ENCODE measurements at places on chromosomes 4 and X.

DNA sequence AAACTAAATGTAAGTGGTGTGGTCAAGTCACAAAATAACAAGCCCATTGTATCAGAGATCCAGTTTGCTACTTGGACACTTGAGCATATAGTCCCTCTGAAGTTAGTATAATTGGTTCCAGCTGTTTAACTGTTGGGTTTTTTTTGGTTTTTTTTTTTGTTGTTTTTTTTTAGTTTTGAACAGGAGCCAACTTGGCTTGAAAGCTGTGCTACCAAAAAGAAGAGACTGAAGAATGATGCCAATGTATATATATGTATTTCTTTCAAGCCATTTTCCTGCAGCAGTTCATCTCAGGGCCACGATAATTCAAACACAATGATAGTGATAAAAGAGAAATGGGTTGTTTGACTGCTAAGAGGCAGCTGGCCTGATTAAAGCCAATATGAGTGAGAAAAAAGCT, 138.3 kb downstream of the PCDH18 start:
- DNase-seq: no peak

GRCh38 chr4:23902222-23902804, 12.5 kb upstream of the PPARGC1A start:
- no peak for DNase-seq

DNA sequence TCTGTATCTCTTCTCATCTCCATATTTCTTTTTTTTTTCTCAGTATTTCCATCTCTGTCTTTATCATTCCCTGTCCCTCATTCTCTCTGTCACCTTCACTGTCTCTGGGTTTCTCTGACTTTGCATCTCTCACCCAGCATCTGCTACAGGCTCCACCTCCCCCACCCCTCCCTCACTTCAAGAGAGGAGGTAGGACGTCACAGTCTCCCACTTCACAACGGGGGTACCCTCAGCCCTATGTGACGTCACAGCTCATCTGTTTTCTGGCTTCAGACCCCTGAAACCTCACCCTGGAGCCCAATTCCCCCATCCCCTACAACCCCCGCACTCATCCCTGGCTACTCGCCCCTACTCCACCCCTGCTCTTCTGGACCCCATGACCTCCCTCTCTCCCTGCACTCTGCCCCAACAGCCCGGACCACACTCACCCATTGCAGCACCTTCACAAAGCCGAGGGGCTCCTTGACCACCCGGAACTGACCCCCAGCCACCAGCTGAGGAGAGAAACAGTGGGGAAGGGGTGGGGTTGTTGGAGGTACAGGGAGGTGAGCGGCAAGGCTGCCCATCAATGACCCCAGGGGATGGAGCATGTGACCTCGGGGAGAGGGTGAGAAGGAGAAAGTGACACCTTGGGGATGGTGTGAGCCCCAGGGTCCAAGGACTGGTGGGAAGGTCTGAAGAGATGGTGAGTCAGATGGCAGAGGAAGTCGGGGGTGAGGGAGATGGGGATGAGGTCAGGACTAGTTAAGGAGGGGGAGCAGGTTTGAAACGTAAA, 1.3 kb downstream of the SYP start:
- no peak for DNase-seq

DNA sequence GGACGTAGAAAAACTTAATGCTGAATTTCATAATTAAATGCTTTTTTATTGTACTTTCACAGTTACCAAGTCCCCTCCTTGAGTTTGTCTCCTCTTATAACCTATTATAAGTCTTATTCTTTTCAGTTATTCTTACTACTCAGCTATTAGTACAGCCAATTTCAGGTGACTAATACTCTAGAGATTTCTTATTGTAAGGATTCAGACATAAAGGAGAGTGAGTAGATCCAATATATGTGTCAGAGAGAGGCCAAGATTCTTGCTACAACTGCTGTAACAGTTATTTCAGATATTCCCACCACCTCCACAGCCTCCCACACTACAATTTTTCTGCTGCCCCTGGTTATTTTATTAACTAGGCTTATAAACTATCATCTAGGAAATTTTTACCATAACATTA, 274.5 kb downstream of the GPAT3 start:
- no peak for DNase-seq

DNA sequence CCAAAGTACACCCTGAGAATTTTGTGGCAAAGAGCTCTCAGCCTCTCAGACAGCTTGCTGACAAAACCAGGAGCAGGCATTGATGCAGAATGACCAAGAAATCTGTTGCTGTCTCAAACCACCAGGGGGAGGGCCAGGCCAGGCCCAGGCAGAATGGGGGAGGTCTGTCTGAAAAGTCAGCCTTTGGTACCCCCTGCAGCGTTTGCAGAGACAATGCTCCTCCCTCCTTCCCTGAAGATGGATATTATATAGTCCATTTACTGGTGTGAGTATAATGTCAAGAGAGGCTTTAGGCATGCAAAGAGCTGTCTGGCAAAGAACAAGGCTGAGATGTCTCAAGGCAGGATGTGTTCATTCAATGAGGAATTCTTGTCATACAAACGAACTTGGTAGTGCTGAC, 52.9 kb upstream of the TRPC5OS start:
- DNase-seq: no peak

- no peak for DNase-seq
Observed at GRCh38 chr4:129153700-129154099, 57.7 kb downstream of the C4orf33 start.

DNA sequence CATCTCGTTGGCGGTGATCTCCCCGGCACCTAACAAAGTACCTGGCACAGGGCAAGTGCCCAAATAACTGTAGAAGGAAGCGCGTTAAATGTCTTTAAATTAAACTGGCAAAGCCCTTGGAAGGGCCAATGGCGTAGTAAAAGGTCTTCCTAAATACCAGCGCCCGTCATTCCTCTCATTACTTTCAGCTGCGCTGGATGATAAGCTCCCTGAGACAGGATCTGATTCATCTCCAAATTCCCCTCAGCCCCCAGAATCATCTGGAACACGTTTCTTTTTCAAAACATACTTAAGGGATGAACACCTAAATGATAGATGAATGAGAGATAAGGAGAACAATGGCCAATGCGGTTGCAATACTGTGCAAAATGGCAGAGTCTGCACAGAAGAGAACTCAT, 95.1 kb downstream of the AFAP1 start:
- no peak for DNase-seq

DNA sequence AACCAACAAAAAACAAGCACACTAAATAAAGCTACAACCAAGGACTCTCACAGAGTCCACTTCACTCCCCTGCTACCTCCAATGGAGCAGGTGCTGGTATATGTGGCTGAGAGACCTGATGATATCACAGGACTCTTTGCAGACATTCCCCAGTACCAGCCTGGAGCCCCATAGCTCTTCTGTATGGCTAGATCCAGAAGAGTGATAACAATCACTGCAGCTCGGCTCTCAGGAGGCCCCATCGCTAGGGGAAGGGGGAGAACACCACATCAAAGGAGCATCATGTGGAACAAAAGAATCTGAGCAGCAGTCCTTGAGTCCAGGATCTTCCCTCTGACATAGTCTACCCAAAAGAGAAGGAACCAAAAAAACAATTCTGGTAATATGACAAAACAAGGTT, 237.1 kb upstream of the TLL1 start:
- no peak for DNase-seq

- DNase-seq: no peak
Observed at GRCh38 chr4:138555584-138555983, 313.4 kb upstream of the SLC7A11 start.

DNA sequence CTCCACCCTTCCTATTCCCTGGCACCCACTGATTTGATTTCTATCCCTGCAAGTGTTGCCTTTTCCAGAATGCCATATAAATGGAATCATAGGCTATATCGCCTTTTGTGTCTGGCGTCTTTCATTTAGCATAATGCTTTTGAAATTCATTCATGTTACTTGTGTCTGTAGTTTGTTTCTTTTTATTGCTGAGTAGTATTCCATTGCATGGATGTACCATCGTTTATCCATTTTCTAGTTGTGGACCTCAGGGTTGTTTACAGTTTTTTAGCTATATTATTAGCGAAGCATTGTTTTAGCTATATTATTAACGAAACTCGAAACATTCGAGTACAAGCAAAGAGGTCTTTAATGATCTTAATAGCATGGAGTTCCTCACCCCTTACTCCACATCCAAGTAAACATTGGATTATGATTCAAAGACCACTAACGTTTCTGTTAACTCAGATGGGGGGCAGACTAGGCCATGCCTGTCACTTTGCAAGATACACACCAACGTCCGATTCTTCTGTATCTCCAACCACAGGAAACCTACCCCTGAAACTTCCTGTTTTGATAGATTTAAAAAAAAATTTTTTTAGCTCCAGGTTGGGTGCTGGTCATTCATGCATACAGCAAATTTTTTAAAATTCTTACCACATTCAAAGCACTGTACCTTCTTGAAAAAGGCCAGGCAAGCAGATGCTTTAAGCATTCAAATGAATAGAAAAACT, 1.1 kb downstream of the DCK start:
- no peak for DNase-seq

DNA sequence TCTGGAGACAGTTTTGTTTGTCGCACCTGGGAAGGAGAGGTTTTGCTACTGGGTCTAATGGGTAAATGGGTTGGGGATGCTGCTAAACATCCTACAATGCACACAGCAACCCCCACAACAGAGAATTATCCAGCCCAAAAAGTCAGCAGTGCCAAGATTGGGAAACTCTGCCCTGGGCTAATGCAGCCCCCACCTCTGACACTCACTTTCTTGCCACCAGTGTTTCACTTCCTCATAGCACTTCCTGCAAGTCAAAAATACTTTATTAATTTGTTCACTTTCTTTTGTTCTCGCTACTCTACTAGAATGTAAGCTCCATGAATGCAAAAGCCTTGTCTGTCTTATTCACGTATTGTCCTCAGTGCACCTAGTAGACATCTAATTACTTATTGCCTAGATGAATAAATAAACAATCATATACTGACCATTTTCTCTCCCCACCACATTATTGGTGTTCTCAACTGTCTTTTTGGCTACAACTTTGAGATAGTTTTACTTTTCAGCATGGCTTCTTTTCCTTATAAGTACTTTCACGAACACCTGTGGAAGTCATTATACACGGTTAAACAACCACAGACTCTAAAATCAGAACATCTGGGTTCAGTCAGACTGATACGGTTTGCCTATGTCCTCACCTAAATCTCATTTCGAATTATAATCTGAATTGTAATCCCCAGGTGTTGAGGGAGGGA, 82.0 kb upstream of the PITX2 start:
- DNase-seq: no peak

DNA sequence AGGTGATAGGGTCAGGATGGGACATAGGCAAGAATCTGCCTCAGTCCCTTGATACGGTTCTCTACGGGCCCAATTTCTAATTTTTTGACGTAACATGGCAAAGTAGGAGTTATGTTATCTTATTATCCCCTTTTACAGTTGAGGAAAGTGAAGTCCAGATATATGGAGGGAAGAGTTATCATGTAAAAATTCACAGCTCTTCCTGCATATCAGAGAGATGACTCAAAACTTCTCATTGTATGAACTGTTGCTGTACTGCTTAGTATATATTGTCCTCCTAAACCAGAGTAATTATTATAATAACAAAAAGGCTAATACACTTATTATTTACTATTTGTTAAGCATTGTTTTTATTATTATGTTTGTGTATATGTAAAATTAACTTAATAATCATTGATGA, 260.5 kb upstream of the IGFBP7 start:
- DNase-seq: no peak

GRCh38 chr4:94416335-94416734, 35.4 kb upstream of the PDLIM5 start:
- DNase-seq: no peak

DNA sequence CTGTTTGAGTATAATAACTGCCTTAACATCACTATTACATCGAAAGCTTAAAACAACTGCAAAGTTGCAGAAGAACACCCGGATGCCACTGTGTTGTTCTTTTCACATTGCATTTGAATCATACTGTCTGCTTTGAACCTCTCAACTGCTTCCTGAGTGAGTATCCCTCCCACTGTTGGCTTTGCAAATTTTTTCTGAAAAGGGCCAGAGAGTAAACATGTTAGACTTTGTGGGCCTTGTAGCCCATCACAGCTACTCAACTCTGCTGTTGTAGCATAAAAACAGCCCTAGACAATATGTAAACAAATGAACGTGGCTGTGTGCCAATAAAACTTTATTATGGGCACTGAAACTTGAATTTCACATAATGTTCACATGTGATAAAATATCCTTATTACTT, 76.1 kb downstream of the NSG1 start:
- DNase-seq: no peak

DNA sequence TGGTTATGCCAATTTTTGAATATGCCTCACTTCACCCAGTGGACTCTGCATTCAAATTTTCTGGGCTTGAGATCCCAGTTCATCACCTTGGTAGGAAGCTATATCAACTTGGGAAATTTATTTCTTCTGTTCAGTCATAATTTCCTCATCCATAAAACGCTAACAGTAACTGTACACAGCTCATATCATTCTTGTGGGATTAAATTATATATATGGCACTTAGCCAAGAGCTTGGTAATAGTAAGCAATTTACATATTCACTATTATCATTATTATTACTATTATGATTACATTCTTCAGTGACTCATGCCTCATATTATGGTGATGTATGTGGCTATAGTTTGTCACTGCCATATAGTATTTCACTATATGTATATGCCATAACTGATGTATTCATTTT, 177.6 kb downstream of the CPE start:
- no peak for DNase-seq

GRCh38 chr4:90137555-90137954, 10.4 kb downstream of the CCSER1 start:
- no peak for DNase-seq

DNA sequence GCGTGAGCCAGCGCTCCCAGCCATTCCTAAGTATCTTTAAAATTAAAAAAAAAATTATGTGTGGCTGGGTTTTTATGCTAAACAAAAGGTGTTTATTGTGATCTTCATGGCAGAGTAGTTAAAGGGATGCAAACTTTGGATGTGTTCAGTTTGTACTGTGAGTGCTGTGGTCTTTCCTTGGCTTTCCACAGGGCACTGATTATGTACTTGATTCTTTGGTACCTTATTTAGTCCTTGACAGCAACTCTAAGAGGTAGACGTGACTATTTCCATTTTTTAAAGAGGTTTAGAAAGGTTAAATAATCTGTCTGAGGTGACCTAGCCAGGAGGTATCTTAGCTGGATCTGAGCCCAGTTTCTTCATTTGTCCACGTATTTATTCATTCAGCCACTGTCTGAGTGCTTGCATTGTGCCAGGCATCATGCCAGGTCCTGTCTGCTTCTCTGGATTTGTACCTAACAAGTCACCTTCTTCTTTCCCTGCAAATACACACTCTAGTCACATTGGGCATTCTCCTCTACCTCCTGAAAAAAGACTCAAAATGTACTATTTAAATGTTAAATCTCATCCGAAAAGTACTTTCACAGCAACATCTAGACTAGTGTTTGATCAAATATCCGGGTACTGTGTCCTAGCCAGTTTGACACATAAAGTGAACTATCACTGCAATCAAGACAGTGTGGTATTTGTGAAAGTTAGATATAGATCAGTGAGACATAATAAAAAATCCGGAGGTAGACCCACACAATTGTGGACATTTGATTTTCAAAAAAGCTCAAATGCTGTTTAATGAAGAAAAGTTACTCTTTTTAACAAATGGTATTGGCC, 31.5 kb downstream of the WWC2 start:
- no peak for DNase-seq
